Activated CD8-positive, alpha-beta T cell treated with anti-CD3 and anti-CD28 coated beads for 36 hours (primary cell): ENCODE measurements at places on chromosomes 3 and 15. TPM values are rescaled to one million over a fixed set of nuclear protein-coding genes. Genes with fewer than 3 reads are reported as not detected.

Gene PLSCR2
- not detected for total RNA-seq

Gene KLHL6
- total RNA-seq: 32.4 TPM

- DNase-seq: no peak
Observed at GRCh38 chr15:71252044-71252739, 136.9 kb downstream of the THSD4 start.

GRCh38 chr3:18423401-18424212, 1.5 kb downstream of the SATB1 start:
- peak; percentile 81 for DNase-seq

GRCh38 chr3:71421820-71422566, 161.5 kb downstream of the FOXP1 start:
- DNase-seq: peak; percentile 81
